ENCODE measurements at places on chromosomes 6 and 20. TPM values are rescaled to one million over a fixed set of nuclear protein-coding genes. Genes with fewer than 3 reads are reported as not detected.

Gene STMND1
- total RNA-seq: 0.92 TPM

Gene LCA5
- 20.5 TPM for total RNA-seq

Gene GNAS-AS1
- 1.2 TPM for total RNA-seq

Gene CTAGE9
- not detected for total RNA-seq

Gene CCDC28A
- 7.2 TPM for total RNA-seq

Gene ZNF334
- 16.1 TPM for total RNA-seq

Gene IP6K3
- 0.46 TPM for total RNA-seq

Gene TDP2
- total RNA-seq: 33.4 TPM

Gene SNPH
- total RNA-seq: 34.4 TPM

Gene SLC17A2
- total RNA-seq: not detected

Gene FAM209B
- total RNA-seq: not detected

Gene STMN3
- total RNA-seq: 191 TPM

All from diencephalon (tissue), 1 donor.